Stimulated activated CD8-positive, alpha-beta memory T cell treated with anti-CD3 and anti-CD28 coated beads, Interleukin-4, amount 100 ng/mL, for 48 hours (primary cell): ENCODE measurements at places on chromosomes 12 and 14.

DNA sequence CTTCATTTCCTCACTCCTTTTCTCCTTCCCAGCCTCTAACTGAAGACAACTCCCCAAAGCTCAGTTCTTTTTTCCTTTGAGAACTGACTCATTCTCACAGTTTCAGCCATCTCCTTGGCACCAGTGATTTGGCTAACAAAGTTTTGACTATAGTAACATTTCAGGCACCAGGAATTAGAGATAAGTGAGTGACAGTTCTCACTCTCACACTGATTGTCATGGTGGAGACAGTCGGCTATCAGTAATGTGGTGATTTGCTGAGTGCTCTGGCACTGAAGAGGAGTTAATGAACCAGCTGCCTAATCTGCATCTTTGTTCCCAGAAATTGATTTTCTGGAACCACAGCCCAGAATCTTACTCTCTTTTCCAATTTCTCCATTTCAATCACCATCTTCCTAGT lies 29.5 kb downstream of the HELB start:
- DNase-seq: no peak

GRCh38 chr14:53979747-53980642 lies 23.4 kb upstream of the BMP4 start:
- no peak for DNase-seq

DNA sequence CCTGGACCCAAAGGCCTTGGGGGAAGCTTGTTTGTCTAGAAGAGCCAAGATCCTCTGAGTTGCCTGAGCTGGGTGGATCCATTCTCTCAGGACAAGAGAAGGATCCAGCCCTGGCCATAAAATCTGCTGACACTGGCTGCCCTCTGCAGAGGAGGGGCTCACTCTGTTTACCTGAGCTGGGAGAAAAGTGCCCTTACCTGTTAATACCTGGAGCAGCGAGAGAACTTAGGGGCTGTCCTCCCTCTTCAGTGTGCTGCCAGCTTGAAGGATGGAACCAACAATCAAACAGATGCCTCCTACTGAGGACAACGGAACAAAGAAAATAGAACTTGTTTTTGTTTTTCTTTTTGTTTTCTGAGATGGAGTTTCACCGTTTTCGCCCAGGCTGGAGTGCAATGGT lies 7.3 kb upstream of the KRT7 start:
- no peak for DNase-seq

DNA sequence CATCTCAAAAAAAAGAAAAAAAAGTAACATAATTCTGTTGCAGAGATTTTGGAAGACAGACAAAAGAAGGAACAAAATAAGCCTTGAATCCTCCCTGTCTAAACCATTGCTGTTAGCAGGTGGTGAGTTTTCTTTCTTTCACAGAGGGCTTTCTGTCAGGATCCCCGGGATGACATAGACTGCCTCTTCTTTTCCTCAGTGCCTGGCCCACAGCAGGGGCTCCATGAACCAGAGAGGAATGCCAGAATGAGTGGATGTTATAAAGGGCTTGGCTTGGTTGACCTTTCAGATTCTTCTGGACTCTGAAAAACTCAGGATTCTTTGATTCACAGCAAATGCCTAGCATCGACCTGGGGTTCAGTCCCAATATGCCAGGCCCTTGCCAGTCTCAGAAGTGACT lies 45.8 kb upstream of the CORO1C start:
- no peak for DNase-seq

GRCh38 chr12:97681612-97682504 lies 219.3 kb downstream of the RMST start:
- DNase-seq: no peak

GRCh38 chr14:33229269-33229929 lies 290.7 kb downstream of the NPAS3 start:
- DNase-seq: no peak

GRCh38 chr12:88113871-88114270 lies 28.0 kb downstream of the CEP290 start:
- DNase-seq: no peak

DNA sequence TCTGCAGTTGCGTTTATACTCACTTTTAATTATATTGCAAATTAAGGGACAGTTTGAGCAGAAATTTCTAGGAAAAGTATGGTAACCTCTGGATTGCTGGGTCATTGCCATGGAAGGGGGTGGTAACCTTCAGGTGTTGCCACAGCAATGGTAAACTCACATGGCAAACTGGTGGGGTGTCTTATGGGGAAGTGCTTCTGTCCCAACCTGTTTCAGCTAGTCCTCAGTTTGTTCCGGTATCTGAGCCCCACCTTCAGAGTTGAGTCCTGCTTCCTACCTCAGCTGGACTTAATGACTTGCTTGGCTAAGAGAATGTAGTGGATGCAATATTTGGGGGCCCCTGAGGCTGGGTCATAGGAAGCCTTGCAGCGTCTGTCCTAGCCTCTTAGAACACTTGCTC lies 7.3 kb upstream of the CLMN start:
- no peak for DNase-seq

DNA sequence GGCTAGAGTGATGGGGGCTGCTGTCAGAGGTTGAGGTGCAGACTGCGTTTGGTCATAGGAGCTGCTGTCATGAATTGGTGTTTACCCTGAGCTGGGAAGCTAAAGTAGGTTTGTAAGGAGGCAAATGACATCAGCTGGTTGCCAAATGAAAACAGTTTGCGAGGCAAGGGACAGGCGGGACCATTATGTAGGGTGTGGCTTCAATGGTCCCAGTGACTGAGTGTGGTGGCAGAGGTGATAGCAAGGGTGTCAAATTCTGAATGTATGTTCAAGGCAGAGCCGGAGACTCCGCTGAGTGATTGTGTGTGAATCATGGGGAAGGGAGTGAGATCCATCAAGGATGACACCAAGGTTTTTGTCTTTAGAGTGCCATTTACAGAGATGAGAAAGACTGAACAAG lies 359.5 kb downstream of the VRK1 start:
- no peak for DNase-seq

DNA sequence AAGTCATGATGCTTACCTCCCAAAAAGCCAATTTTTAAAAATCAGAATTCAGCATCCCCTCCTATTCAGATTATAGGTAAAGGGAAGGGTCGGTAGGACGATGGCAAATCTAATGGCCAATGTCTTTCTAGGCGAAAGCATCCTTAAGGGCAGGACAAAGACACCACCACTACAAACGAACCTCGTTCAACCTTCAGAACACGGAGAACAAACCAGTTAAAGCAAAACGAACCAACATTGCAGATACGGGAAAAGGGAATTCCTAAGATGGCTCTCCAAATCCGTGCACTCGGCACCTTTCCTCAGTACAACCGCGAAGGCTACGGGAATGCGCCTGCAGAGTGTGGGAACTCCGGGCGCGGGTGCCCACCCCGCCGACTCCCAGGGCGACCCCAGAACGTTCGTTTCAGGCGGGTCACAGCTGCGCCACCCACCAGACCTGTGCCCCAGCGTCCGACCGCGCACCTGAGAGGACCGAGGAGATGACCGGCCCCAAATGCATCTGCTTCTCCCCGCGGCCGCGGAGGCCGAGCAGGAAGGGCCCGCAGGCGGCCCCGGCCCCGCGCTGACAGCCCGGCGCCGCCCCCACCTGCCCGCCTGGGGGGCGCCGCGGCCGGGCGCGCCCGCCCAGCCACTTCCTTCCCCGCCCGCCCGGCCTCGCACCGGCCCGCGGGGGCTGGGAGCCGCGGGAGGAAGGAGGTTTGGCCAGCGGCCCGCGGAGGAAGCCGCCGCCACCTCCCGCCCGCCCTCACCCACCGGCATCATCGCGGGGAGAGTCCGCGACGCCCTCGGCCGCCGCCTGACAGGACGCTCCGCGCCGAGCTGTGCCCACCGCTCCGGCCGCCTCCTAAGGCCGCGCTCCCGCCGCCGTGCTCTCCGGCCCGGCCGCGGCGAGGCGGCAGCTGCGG lies 578 bp downstream of the PPP1R13B start:
- DNase-seq: peak; percentile 34

DNA sequence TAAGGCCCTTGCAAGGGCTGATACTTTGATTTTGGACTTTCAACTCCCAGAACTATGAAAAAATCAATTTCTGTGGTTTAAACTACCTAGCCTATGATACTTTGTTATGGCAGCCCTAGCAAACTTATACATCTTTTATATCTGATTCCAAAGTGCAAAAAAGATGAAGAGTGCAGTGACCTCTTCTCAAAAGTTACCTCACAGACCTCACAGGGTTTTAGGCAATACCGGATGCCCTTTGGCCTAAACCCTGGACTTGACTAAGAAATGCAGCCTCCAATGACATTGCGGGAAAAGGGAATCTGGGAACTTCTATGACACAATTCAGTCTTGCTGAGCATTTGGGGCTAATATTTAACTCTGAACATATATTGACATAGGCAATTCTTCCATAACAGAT lies 63.3 kb downstream of the IGF1 start:
- DNase-seq: no peak

DNA sequence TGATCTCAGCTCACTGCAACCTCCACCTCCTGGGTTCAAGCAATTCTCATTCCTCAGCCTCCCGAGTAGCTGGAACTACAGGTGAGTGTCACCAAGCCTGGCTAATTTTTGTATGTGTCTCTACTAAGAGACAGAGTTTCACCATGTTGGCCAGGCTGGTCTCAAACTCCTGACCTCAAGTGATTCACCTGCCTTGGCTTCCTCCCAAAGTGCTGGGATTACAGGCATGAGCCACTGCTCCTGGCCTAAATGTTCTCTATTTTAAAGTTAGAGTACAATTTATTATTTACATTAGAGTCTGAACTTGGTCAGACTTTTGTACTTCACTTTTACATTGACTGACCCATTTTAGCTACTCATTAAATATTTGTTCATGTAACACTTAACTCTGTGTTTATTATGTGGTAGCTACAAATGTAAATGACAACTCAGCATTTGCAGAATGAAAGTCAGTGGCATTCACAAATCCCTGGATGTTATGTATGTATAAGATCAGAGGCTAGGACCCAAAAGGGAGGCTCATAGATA lies 409.6 kb downstream of the APAF1 start:
- DNase-seq: no peak

DNA sequence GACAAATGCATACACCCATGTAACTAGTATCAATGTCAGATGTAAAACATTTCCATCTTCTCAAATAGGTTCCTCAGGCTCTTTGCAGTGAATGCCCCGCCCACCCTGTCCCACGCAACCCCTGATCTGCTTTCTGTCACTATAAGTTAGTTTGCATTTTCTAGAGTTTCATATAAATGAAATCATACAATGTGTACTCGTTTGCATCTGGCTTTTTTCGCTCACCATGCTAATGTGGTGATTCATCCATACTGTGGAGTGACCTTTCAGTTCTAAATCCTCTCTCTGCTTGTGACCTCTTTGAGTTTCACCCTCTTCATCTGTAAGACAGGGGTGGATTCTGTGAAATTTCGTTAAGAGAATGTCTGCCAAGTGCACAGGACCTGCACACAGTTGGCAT lies 30.6 kb upstream of the MSI1 start:
- no peak for DNase-seq

DNA sequence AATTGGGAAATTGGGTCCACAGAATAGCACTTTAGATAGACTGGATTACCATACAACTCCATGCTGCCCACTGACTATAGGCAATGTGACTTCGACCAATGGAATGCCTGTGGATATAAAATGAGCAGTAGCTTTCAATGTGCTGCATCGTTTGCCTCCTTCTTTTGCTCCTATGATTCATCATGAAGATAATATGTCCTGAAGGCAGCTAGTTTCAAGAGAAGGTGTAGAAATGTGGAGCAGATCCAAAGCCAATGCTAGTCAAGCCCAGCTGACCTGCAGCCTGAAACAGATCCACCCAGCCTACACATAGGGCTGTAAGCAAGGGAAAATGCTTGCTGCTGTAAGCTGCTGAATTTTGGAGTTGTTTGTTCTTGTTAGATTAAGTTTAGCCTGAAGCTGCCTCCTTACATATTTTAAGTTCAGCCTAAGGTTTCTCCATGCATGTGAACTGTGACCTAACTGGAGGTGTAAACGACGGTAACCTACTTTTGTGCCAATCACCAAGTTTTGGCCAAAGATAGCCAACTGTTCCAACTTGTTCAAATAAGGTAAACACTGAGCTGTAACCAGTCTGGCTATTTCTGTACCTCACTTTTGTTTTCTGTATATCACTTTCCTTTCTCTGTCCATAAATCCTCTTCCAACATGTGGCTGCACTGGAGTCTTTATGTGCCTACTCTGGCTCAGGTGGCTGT lies 169.1 kb upstream of the AVPR1A start:
- DNase-seq: no peak

GRCh38 chr12:53179687-53180219 lies 769 bp upstream of the ZNF740 start:
- no peak for DNase-seq
